Left ventricle myocardium superior (tissue), 1 donor: ENCODE measurements at places on chromosomes 5 and 9. TPM values are rescaled to one million over a fixed set of nuclear protein-coding genes. Genes with fewer than 3 reads are reported as not detected.

GRCh38 chr5:32151198-32151597 is 22.9 kb downstream of the GOLPH3 start:
- DNase-seq: no peak

The IL9 gene
- not detected for total RNA-seq

DNA sequence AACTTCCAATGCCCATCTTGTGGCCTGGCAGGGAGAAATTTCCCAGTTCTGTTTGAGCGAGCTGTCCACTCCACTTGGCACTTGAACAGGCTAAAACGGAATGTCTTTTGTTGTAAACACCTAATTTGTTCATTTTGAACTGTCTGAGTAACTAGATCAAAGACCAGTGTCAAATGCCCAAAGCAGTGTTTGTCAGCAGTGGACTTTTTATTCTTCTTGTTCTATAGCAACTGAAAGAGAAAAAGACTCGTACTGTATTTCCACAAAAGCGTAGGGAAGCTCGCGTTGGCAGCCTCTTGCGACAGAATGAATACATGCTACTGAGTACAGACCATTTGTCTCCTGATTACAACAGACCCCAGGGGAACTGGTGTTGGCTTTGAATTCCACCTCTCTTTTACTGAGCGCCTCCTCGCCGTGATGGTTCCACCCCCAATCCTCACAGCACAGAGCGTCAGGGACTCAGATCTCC is 601.8 kb upstream of the ZNF608 start:
- DNase-seq: peak; percentile 59

The DUSP1 gene
- total RNA-seq: 98.9 TPM

- DNase-seq: no peak
These were observed 84.3 kb upstream of the CAST start for GRCh38 chr5:96577909-96578308.

DNA sequence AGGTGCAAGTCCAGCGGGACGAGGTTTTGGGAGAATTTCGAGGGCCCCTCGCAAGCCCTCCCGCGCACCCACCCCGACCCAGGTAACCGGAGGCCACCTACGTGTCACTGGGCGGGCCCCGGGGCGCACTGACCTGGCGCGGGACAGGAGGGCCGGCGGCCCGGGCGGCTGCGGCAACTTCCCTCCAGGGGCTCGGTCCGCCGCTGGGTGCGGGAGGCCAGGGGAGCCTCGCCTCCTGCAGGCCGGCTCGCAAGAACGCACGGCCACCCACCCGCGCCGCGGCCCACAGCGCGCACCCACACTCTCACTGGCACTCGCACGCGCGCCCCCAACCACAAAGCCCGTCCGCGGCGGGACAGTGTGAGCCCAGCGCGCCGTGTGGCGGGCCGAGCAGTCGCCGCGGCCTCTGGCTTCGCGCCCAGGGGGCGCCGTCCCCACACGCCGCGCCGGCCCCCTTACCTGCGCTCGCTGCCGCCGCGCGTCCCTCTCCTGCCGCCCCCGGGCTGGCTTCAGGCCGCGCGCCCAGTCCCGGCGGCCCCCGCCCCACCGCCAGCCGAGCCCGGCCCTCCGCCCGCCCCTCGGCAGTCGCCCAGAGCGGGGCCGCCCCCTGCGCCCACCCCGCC is 451 bp downstream of the LPAR1 start:
- DNase-seq: peak; percentile 49

The FAT2 gene
- not detected for total RNA-seq

DNA sequence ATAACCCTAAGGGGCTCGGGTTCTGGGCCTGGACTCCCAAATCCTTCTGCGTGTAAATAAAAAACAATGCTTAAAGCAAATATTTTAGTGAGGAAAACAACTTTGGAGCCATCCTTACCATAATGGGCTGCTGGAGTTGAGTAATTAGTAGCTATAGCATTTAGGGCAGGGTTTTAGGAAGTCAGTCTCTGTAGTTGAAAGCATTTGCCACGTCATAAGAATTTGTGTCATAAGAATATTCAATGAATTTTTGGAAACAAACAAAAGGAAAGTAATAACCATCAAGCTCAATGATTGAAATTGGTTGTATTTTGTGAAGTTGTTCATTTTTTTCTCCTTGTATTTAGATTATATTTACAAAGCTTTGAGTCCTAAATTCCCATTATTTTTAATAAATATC is 114.8 kb upstream of the ELL2 start:
- DNase-seq: no peak

The C6 gene
- total RNA-seq: 44.6 TPM

DNA sequence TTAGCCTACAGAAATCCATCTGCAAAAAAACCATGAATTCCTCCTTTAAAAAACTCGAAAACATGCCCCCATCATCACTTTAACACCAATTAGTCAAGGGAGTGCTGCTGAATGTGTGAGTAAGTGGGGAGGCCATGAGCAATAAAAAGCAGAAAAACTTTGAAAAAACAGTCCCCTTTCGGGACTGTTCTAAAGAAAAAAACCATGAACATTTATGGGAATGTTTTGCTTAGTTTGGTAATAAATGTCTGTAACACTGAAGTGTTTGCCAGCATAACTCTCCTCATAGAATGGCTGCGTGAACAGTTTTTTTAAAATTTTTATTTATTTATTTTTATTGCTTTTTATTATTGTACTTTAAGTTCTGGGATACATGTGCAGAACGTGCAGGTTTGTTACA is 99.4 kb upstream of the TARS1 start:
- DNase-seq: no peak

The SV2C gene
- total RNA-seq: 0.05 TPM

DNA sequence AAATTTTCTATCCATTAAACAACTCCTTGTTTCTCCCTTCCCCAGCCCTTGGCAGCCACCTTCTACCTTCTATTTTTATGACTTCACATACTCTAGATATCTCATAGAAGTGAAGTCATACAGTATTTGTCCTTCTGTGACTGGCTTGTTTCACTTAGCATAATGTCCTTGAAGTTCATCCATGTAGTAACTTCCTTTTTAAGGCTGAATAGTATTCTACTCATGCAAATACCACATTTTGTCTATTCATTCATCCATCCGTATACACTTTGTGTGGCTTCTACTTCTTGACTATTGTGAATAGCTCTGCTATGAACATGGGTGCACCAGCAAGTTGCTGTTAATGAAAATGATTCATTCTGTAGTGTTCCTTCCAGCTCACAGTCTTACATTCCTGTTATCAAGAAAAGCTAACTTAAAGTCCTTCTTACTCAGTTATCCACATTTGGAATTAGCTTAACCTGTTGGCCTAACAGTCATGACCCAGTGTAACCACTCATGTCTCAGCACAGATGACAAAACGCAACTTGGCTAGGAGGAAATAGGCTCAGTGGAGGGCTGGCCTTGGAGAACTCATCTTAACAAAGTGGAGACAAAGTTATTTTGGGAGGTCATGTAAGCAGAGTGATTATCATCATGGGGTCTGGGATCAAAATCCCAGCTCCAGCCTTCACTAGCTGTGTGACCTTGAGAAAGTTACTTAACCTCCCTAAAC is 129.7 kb upstream of the MAP3K1 start:
- DNase-seq: no peak

GRCh38 chr5:15598294-15598902 is 98.4 kb downstream of the FBXL7 start:
- no peak for DNase-seq

- DNase-seq: no peak
These were observed 4.6 kb upstream of the SAR1B start for GRCh38 chr5:134637116-134637721.

The NR6A1 gene
- total RNA-seq: 1.9 TPM

DNA sequence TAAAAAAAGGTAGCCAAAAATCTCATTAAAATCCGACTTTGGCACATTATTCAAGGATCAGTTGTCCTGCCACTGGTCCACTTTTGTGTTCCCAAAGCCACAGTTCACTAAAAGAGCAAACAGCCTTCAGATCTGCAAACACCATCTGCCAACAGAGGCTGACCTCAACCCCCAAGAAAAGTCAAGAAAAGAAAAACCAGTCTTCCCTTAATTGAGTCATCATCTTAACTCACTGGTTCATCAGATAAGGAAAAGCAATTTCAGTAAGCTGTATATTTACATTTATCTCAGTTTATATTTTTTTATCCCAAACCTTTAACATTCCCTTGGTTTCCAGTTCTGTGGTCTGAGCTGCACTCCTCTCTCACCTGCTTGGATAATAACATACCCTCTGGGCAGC is 21.2 kb downstream of the RASEF start:
- DNase-seq: no peak

- no peak for DNase-seq
These were observed 134.4 kb downstream of the MVB12B start for GRCh38 chr9:126461029-126461428.

The PCDHA9 gene
- total RNA-seq: not detected

- no peak for DNase-seq
These were observed 305.1 kb downstream of the TRPM3 start for GRCh38 chr9:70816316-70816715.

DNA sequence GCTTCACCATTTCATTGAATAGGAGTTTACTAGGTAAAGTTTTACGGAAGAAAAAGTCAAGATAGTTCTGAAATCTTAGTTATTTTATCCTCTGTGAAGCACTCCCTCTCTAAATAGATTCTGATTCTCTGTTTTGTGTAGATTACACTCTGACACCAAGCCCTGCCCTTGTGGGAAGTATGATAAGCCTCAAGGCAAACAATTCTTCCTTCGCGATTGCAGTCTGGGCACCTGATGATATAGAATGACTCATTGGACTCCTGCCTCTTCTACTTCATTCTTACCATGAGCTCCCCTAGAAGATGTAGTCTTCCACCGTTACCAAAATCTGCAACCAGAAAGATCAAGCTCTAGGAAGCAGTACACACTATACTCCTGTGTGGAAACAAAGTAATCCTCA is 626.9 kb upstream of the PTGER4 start:
- no peak for DNase-seq

The PCDHGA1 gene
- 3.0 TPM for total RNA-seq

The PCDHGB5 gene
- 6.4 TPM for total RNA-seq

- peak; percentile 17 for DNase-seq
These were observed 32.5 kb downstream of the SHB start for GRCh38 chr9:38036359-38037084.

DNA sequence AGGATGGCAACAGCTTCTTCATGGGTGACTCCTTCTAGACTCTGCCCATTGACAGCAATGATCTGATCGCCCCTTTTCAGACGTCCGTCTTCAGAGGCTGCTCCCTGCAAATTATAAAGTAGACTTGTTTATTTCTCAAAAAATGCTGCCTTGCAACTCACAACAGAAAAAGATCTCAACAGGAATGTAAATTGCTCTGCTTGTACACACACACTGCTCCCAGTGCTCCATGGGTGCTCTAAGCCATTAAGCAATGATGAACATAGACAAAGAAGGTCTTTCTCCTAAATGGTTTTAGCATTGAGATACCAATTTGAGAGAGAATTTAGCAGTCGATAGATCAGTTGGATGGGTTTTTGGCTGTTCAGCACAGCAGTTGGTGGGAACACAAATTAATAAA is 172.5 kb downstream of the MPDZ start:
- no peak for DNase-seq

The NINJ1 gene
- 46.8 TPM for total RNA-seq

The SPINK6 gene
- not detected for total RNA-seq

DNA sequence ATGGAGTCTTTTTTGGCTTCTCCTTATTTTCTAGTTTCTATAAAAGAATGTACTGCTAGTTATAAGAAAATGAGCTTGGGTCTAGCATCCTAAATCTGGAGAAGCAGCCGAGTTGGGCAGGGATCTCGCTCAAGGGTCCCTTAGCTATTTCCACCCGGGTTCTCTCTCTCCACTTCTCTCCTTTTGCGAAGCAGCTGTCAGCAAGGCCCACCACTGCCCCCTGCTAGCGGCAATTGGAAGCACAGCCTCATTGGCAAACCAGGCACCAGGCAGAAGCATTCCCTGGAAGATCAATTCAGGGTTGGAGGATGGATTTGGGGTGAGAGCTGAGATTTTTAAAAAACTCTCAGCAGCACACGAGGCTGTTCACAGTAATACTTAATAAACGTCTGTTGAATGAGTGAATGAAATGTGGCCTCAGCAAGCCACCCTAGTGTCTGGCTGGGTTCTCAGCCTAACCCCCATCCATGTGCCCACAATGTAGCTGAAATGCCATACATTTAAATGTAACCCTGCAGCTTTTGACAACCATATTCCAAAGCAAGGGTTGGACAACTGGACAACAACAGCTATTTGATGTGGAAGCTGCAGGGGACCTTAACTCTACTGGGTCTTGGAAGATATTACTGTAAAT is 34.6 kb upstream of the TNIP1 start:
- peak; percentile 87 for DNase-seq

DNA sequence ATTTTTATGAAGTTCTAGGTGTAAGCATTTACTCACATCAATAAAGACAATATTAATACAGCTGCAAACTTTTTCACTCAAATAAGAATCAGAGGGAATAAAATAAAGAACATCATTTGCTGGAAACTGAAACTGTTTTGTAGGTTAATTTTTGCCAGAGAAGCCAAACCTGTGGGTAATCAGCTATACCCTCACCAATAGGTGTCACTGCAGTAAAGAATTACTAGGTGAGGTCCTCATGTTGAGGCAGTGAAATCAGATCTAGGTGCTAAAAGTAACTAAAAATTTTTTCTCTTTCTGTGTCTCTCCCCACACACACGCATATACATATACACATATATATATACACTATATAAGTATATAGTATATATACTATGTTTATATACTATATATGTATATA is 1016.3 kb upstream of the SEMA6A start:
- DNase-seq: no peak
